ENCODE measurements at places on chromosomes 4 and X.

DNA sequence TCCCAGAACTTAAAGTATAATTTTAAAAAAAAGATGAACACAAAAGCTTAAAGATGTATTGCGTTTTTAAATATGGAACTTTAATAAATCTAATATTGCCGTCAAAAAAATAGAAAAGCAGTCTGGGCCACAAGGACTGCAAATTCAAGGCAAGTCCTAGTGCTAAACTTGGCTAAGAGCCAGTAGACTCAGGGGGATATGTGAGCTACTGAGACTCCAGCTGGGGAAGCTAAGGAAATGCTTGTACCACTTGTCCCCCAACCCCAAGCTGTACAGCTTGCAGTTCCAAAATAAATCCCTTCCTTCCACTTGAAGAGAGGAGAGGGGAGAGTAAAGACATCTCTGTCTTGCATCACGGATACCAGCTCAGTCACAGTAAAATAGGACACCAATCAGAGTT lies 290.8 kb upstream of the FGF13 start:
- DNase-seq = no peak

- no peak for DNase-seq
Observed at GRCh38 chr4:110615353-110616237, 7.3 kb downstream of the PITX2 start.

- no peak for DNase-seq
Observed at GRCh38 chr4:184934961-184935360, 83.3 kb upstream of the HELT start.

GRCh38 chr4:55729351-55730279 lies 90.0 kb upstream of the EXOC1L start:
- no peak for DNase-seq

GRCh38 chrX:102029026-102029425 lies 96.5 kb upstream of the TCEAL2 start:
- no peak for DNase-seq

- no peak for DNase-seq
Observed at GRCh38 chr4:125244848-125245450, 69.8 kb upstream of the FAT4 start.

GRCh38 chrX:129798888-129799287 lies 19.1 kb downstream of the SASH3 start:
- DNase-seq = peak; percentile 67

GRCh38 chrX:77415161-77415560 lies 32.0 kb upstream of the FGF16 start:
- DNase-seq = no peak

- no peak for DNase-seq
Observed at GRCh38 chr4:184348311-184349233, 125.8 kb downstream of the IRF2 start.

GRCh38 chr4:22323691-22324090 lies 192.2 kb downstream of the ADGRA3 start:
- no peak for DNase-seq

DNA sequence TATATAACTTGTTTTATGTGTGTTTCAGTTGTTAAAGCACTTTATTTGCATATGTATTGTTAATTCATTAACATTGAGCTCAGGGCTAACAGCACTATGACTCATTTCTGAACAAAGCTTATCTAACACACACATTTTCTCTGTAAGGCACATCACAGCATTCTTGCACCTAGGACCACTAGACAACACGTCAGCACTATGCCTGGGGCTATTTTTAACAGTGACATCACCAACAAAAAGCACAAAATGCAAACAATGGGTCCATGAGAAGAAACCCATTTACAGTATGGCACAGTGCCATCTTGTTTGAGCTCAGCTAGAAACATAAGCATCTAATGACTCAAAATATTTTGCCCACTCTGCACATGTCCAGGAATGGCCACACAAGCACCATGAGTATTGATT lies 124.4 kb downstream of the RELL1 start:
- DNase-seq = no peak

- no peak for DNase-seq
Observed at GRCh38 chr4:146237092-146237491, 22.8 kb downstream of the REELD1 start.

DNA sequence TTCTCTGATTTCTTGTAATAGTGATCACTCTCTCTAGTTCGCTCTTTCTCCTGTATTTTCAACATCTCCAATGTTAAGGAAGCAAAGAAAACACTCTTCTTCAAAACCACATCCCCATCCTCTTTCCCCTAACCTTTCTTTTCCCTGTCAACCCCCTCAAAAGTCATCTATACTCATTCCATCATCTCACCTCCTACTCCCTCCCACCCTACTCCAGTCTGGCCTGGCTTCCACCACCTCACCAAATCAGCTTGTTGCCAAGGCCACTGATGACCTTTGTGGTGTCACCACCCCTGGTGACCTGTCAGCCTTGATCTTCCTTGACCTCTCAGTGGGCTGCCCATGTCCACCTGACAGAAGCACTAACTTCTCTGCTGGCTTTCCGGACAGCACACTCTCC lies 2.3 kb downstream of the FAM3A start:
- DNase-seq = no peak

- no peak for DNase-seq
Observed at GRCh38 chr4:103802766-103803165, 83.0 kb upstream of the TACR3 start.

- DNase-seq = no peak
Observed at GRCh38 chr4:168737806-168738172, 240.9 kb downstream of the PALLD start.

- no peak for DNase-seq
Observed at GRCh38 chrX:24463077-24463476, 2.0 kb upstream of the PDK3 start.

DNA sequence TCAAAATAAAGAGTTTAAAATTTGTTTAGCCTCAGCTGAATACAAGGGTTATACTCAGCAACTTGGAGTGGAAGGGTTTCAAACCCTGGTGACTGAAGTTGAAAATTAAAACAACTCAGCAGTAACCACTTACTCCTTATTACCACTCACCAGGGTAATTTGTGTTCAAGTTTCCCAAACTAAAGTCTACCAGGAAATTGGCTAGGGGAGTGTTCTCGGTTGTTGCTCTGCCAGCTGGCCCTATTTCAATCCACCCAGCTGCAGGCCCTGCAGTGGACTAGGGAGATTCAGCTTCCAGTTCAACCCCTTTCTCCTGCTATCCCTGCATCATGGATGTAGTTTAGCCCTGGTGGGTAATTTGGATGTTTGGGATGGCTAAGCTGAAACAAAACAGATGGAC lies 37.8 kb upstream of the EXOC1L start:
- no peak for DNase-seq

DNA sequence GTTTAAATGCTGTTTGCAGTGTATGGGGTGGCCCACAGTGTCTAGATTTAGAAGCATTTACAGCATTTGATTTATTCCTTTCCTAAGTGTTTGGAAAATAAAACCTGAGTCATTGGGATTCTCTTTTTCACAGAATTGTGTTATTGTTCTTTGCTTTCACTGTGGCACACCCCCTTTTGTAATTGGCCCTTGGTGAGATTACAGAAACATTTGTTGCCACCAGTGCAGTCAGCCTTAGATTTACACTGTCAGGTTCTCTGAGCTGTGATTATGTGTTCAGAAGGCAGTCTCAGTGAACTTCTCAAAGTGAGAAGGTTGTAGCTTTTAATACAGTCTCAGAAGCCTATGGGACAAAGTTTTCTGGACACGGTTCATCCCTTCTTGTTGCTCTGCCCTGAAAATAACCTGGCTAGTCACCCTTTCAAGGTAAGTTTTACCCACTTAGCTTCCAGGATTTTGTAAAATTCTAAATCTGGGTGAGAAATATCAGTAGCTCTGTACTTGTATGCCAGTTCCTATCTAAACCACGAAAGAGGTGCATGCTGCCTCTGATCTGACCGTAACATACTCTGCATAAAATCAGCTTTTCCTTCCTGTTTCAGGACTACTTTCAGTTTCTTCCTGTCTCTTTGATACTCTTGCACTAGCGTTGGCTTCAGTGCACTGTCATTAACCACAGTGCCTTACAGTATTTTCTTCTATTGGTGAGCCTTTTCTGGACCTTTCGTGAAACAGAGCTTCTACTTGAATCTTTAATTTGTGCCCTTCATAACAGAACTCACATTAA lies 12.6 kb downstream of the RUFY3 start:
- DNase-seq = peak; percentile 52

DNA sequence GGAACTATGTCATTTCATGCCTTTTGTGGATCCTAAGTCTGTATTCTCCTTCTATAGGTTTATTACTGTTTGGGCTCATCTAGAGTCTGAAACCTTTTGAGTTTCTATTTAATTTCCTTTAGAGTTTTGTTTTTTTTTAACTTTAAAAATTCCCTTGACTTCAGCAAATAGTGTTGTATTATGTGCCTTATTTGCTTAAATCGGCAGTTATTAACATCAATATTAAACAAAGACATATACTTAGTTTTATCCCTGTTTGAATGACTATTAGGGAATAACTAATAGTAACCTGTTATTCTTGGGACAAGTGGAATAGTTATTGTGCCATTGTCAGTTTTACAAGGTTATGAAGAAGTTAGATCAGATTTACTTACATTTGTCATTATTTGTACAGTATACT lies 112.8 kb upstream of the NUDT6 start:
- DNase-seq = no peak

- no peak for DNase-seq
Observed at GRCh38 chrX:16771483-16772398, 14.5 kb upstream of the TXLNG start.

Data from activated naive CD4-positive, alpha-beta T cell treated with anti-CD3 and anti-CD28 coated beads for 36 hours (primary cell).